ENCODE measurements at places on chromosomes 16 and 17.

DNA sequence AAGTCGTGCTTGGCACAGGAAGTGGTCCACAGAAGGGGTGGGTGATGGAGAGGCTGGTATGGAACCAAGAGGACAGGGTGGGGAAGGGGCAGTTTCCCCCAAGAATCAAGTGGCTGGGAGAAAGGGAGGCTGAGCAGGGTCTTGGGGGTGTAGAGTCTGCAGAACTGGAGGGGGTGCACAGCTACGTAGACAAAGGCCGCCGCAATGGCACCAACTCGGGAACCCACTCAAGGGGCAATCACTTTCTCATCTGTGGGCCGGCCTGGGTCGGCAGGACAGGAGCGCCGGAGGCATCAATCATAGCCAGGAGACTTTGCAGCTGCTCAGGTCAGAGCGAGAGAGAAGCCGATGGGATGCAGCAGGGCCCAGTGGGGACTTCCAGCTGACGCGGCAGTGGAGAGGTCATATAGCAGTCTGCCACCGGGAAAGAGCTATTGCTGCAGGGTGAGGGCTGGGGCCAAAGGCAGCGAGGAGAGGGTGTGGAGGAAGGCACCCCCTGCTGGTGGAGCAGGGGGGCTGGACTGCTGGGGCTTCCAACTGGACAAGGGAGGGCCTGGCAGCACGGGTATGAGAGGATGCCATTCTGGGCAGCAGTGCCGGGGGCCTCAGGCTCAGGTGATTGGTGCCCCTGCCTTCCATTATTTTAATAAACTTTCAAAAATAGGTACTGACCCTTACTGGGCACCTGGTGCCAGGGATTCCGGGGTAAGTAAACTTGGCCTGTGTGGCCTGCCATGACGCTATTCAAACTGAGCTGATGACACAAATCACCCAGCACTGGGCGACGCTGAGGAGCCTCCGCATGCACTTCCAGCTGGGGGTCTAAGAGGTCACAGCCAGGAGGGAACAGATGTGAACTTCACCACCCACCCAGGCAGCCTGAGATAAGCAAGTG lies 52.5 kb upstream of the MTSS2 start:
- DNase-seq, result no peak

DNA sequence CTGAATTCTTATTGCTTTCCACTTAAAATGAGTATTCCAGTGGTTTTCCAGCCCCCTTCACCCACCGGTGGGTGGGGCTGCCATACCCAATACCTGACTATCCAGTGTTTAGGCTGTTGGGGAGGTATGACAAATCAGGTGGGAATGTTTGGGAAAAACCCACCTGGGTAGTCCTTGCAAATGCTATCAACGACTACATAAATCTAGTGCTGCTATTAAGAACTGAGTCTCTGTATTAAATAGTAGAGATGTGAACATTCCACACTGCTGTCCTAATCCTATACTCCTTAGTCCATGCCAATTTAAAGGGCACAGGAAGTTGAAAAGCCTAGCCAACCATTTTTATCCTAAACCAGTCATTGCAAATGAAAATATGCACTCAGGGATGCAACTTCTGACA lies 126.6 kb downstream of the AXIN2 start:
- no peak for DNase-seq

GRCh38 chr16:70601576-70602575 lies 44.5 kb upstream of the IL34 start:
- DNase-seq, result no peak

DNA sequence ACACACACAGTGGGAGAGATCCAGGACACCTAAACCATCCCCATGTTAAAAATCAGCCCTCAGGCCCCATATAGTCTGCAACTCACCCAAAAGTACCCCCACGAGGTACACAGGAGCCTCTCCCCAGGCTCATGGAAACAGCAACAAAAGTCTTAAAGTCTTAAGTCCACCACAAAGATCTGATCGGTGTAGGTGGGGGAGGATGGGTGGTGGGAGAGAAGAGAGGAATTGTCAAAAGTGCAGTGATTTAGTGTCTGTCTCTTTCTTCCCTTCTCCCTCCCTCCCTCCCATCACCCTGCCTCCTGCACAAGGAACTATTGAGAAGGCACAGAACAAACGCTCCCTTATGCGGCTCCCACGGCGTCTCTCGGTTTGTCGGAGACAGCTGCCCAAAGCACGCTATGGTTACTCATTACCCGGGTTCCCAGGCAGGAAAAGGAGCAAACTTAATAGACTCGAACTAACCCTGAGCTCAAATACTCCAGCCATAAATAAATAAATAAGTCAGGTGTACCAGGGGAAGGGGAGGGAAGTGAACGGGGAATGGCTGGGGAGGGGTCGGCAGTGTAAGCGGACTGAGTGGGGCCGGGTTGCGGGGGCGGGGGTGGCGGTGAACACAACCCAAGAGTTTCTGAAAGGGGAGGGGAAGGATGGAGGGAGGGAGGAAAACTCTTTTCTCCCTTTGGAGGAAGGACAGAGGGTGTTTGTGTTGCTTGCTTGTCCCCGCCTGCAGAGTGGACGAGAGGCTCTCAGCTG lies 477.4 kb downstream of the SLC39A11 start:
- no peak for DNase-seq

DNA sequence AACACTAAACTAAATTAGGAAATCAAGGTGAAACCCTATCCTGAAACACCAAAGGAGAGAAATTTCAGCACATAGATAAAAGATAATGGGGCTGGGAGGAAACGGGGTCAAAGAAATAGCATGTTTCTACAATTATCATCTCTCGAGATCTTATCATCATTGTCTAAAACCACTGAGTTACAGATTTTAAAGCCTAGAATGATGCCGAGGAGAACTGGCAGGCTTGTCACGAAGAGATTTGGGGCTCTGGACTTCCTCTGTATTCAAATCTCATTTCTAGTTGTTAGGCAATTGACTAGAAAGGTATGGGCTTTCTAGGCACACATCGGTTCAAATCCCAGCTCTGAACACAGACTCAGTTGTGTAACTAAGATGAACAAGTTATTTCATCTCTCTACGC lies 9.3 kb downstream of the PDZD9 start:
- DNase-seq, result no peak

DNA sequence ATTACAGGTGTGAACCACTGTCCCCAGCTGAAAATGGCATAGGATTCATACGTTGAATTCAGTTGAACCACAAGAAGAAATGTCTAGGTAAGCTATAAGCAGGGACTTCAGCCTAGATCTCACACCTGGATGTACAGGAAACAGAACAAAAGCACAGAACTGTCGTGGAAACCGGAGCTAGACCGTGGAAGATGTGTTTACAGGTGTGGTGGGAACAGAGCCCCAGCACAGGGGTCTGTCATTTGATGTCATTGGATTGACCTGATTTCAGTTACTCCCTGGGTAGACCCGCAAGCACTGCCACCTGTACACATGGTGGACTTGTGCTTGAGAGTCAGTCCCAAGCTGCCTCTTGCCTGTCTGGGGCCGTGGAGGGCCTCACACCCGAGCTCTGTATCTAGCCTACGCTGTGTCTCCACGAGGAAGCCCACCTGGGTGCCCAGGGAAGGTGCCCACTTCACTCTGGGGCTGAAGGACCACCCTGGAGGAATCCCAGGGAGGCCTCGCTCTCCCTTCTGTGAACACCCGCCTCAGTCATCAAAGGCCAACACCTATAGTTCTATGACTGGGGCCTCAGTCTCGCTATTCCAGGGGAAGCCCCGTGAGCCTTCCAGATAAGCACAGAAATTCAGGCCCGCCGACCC lies 32.2 kb upstream of the MLKL start:
- no peak for DNase-seq

- no peak for DNase-seq
These were observed 4.8 kb downstream of the BCAR1 start for GRCh38 chr16:75246504-75247205.

GRCh38 chr16:22190081-22190775 lies 15.8 kb upstream of the EEF2K start:
- peak; percentile 100 for DNase-seq

DNA sequence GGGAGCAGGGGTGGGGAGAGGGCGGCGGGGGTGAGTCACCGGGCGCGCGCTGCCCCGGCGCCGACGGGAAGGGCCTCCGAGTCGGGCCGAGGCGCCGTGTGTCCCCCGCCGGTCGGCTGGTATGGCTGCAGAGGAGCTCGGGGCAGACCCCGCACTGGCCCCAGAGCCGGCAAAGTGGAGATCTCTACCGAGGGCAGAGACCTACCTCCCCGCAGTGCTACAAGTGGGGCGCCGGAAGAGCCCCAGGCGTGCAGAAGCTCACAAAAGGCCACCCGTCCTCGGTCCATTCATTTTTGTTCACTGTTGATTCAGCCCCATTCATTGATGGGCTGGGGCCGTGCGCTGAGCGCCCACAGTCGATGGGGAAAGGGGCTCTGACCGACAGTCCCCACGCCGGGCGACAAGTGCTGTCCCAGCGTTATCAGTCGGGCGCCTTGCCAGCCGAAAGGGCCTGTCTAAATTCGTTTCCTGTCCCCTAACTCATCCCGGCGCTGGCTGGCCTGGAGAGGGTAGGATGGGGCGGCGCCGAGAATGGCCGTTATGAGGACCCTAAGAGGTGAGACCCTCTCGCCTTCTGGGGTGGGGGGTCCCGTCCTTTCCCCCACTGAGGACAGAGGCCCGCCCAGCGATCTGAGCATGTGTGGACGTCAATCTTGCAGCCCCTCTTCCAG lies 709 bp upstream of the ENO3 start:
- DNase-seq, result no peak

DNA sequence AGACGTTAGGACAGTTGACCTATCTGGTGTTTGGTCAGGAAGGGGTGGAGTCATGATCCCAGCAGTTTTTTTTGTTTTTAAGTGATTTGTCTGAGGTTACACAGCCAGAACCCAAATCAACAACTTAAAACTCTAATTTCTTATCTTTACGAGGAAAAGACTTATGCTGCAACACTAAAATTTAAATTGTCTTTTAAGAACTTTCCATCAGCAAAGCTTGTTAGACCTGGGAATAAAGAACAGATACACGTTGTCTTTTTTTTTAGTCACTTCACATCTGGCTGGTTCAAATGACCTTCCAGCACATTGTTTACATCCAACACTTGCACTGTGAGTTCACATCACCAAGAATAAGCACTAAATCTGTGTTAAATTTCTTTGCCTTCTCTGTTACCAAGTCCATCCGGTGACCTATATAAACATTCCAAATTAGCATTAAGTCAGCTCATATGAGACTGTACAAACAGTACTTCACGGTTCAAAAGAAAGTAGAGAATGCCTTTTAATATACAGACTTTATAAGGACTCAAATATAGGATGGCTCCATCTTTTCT lies 115.0 kb downstream of the HS3ST2 start:
- DNase-seq, result no peak

- DNase-seq, result no peak
These were observed 79.2 kb downstream of the MYH11 start for GRCh38 chr16:15777533-15778203.

GRCh38 chr17:41992576-41992975 lies 24.7 kb downstream of the DNAJC7 start:
- no peak for DNase-seq

DNA sequence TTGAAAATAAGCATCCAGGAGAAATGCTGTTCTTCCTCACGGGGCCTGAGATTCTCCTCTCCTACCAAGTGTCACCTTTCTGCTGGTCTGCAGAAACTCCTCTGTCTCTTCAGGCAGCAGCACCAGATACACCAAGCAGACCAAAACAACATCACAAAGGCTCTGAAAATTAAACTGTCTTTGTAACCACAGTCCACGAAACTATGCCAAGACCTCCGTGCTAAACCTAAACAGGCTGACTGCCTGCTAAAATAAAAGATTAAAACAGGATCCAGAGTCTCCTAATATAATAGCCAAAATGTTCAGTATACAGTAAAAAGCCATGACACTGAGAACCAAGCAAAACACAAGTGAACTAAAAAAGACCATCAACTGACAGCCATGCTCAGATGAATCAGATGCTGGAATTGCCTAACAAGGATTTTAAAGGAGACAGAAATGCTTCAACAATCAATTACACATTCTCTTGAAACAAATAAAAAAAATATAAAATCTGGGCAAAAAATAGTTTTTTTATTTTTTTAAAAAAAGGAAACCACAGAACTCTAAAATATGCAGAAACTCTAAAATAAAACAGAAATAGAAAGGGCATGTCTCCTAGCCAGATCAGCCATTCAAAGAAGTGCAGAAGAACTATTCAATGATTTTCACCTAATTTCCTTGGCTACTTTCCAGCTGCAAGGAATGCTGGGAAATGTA lies 50.3 kb upstream of the TOX3 start:
- no peak for DNase-seq

DNA sequence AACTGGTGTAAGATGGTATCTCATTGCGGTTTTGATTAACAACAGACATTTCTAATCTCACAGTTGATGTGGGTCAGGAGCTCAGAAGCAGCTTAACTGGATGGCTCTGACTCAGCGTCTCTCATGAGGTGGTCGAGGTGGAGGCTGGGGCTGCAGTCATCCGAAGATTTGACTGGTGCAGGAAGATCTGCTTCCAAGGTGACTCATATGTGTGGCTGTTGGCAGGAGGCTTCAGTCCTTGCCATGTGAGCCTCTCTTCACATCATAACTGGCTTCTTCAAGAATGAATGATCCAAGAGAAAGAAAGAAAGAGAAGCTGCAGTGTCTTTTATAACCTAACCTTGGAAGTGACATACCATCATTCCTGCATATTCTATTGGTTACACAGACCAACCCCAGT lies 376.1 kb downstream of the SEC14L1 start:
- DNase-seq, result peak; percentile 18

GRCh38 chr17:16086957-16087356 lies 87.3 kb downstream of the TTC19 start:
- no peak for DNase-seq

DNA sequence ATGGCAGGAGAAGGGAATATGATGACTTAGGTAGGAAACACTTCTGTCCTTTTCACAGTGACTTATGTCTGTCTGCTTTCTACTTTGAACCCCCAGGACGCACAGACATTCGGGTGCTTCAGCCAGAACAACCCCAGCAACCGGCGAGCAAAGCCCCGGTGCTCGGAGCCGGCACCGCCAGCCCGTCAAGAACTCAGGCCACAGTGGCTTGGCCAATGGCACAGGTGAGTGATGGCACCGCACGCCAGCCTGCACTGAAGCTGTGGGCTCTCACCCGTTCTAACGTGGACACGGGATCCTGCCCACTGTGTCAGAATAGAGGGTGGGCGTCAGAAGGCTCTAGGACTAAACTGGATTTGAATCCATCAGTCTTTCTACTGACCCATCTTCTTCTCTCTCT lies 79.4 kb upstream of the CLEC18A start:
- no peak for DNase-seq

- no peak for DNase-seq
These were observed 227.3 kb downstream of the HS3ST3A1 start for GRCh38 chr17:13374203-13375143.

DNA sequence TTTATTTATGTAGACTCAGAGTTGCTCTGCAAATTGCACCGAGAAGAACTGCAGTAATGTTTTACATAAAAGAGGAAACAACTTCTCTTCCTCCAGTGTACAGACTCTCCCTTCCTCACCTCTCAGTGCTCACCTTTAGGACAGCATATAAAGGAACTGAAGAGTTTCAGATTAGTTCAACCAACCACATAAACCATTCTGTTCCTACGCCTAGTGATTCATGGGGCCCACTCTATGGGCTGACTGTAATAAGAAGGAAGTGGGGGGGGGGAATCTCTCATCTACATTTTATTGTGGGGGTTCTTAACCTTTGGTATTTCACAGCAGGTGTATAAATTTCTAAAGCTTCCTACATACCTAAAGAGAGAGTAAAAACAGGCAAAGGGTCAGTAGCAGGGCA lies 18.3 kb downstream of the ZSWIM7 start:
- peak; percentile 42 for DNase-seq

GRCh38 chr17:36931697-36932382 lies 5.4 kb upstream of the LHX1 start:
- DNase-seq, result no peak

All from activated T-cell treated with anti-CD3 and anti-CD28 coated beads for 24 hours (primary cell).